SK-N-SH (cell line): ENCODE measurements at places on chromosomes 1 and 21.
A peak's percentile ranks its signal among the peaks of the same experiment; 100 is the strongest.

- H3K4me1 ChIP-seq, result no peaks in the 10 kb centered on the region
- H3K27ac ChIP-seq, result no peak overlapping the region
- no peak for DNase-seq
- H3K27me3 ChIP-seq, result no peaks in the 10 kb centered on the region
- no peak overlapping the region for H3K4me3 ChIP-seq
These were observed 330.3 kb downstream of the ZNF326 start for GRCh38 chr1:90325168-90325567.

DNA sequence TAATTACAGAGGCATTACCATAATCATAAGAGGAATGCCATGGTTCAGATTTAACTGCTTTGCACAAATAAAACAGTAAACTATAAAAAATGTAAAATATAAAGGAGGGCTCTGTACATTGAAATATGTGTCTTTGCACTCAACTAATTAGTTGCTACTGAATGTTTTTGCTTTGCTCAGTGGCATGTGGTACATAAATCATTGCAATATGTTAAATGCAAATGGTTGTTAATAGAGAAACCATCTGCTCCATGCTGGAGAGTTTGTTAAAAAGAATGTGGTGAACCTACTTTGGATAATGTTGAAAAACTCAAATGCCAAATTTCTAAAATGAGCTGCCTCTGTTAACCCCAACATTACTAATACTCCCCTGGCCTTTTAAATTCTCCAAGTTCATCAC is 201.5 kb downstream of the NTNG1 start:
- H3K4me1 ChIP-seq, result no peaks in the 10 kb centered on the region; the same call in 1 of the 2 replicates
- no peaks in the 10 kb centered on the region for H3K36me3 ChIP-seq
- H3K4me3 ChIP-seq, result no peak overlapping the region
- H3K27me3 ChIP-seq, result no peaks in the 10 kb centered on the region

GRCh38 chr1:229385853-229386456 is 43.1 kb upstream of the CCSAP start:
- H3K27me3 ChIP-seq, result no peaks in the 10 kb centered on the region
- H3K4me3 ChIP-seq, result no peak overlapping the region
- no peak overlapping the region for H3K27ac ChIP-seq
- no peak for DNase-seq
- no peaks in the 10 kb centered on the region for H3K36me3 ChIP-seq

DNA sequence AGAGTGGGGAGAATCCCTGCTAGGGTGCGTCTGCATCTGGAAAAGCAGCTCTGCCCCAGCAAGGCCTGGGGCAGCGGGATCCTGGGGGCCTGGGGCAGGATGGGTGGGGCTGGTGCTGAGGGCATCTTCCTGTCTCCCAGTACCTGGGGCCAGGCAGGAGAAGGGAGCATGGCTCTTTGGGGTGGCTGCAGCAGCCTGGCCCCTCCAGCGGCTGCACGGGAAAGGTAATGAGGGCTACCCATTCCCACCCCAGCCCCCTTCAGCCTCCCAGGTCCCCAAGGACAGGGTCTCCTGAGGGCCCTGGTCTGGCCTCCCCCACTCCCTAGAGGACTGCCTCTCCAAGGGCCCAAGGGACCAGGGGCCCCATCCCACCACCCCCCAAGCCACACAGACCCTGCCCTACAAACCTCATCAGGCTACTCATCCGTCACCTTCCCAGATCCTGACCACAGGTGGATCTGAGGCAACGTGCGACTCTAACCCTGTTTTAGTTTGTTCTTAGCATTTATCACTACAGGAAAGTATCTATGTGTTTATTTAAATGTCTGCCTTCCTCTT is 910 bp upstream of the ANKRD65 start:
- peak; percentile 34 for DNase-seq
- no peaks in the 10 kb centered on the region for H3K36me3 ChIP-seq
- no peaks in the 10 kb centered on the region; the same call in 1 of the 2 replicates for H3K4me1 ChIP-seq
- no peak overlapping the region for H3K4me3 ChIP-seq
- H3K27ac ChIP-seq, result no peak overlapping the region
- H3K27me3 ChIP-seq, result no peaks in the 10 kb centered on the region

DNA sequence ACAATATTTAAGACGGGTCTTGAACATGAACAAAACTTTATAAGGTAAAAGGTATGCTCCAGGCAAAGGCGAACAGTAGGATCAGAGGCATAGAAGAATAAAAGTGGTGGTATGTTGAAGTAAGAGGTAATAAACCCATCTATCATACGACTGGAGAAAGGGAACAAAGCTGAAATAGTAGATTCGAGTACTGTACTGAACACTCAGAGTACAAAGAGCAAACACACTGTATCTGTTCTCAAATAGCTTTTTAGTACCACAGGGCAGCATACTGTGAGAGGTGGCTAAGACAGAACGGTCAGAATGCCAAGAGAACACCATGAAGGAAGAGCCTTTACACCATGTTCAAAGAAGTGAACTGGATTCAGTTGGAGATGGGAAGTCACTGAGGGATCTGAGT is 83.2 kb downstream of the EPS15 start:
- H3K4me1 ChIP-seq, result peaks cover 9% of the 10 kb centered on the region; the same call in 1 of the 2 replicates
- no peak overlapping the region for H3K27ac ChIP-seq
- H3K36me3 ChIP-seq, result peaks cover 34% of the 10 kb centered on the region
- DNase-seq, result no peak

GRCh38 chr1:170731566-170732251 is 67.8 kb downstream of the PRRX1 start:
- H3K4me3 ChIP-seq, result no peak overlapping the region
- H3K27ac ChIP-seq, result peak overlapping the region; percentile 91
- H3K36me3 ChIP-seq, result peaks cover 96% of the 10 kb centered on the region
- DNase-seq, result no peak
- peaks cover 43% of the 10 kb centered on the region for H3K4me1 ChIP-seq

DNA sequence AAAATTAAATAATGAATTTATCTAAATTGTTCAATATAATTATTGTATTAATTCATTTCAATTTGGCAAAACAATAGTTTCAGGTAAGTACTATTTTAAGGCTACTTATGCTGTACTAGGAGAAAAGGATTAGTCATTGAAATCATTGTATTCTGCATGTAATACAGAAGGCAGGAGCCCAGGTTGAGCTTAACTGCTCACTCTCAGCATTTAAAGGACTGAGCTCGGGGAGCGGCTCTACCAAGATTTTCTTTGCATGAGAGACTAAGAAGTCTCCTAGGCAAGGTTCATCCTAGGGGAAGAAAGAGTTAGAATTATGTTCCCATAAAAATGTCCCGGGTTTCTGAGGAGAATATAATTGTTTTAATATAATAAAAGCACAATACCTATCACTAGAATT is 112.5 kb downstream of the CYYR1 start:
- H3K4me1 ChIP-seq, result no peaks in the 10 kb centered on the region
- H3K27ac ChIP-seq, result no peak overlapping the region
- H3K27me3 ChIP-seq, result no peaks in the 10 kb centered on the region
- no peaks in the 10 kb centered on the region for H3K36me3 ChIP-seq

GRCh38 chr1:78071696-78072095 is 25.9 kb downstream of the GIPC2 start:
- no peak for DNase-seq
- peaks cover 19% of the 10 kb centered on the region; the same call in 1 of the 2 replicates for H3K4me1 ChIP-seq
- no peak overlapping the region for H3K4me3 ChIP-seq
- H3K27ac ChIP-seq, result no peak overlapping the region

GRCh38 chr1:14160781-14161180 is 437.7 kb upstream of the KAZN start:
- no peak for DNase-seq
- no peak overlapping the region for H3K4me3 ChIP-seq
- H3K27me3 ChIP-seq, result no peaks in the 10 kb centered on the region
- H3K27ac ChIP-seq, result no peak overlapping the region
- H3K4me1 ChIP-seq, result no peaks in the 10 kb centered on the region
- H3K36me3 ChIP-seq, result no peaks in the 10 kb centered on the region

DNA sequence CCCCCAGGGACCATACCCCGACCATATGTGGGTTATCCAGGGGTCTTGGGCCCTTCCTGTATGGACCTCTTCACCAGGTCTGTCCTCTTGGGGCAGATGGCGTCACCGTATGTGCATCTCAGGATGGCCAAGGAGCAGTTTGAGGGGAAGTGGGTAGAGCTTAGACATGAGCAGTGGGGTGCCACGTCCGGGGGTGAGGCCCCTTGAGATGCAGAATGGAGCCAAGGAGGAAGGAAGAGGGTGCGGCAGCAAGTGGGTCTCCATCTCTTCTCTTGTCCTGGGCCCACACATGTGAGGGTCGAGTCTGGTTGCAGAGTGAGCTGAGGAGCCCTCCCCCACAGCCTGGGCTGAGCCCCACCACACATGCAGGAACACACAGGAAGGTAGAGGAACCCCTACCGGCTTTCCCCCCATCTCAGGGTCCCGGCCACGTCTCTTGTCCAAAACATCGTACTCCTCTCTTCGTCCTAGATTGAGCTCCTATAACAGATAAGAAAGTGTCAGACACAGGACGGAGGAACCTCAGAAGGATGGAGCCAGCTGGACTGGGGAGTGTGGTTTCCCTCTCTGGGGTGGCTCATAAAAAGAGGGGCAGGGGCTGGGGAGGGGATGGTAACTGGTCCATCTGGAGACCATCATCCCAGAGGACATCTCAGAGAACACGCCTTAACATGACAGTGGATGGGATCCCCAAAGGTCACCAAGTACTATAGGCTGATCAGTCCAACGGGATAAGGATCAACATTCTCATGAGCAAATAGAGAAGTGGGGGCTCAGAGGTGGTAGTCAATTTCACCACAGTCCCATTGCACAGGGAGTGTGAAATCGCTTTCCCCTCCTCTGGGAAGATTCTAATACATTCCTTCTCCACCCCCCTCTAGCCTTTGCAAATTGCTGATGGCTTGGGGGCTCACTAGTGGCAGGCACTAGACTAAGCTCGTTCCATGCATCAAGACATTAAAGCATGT is 79.9 kb downstream of the CD247 start:
- H3K36me3 ChIP-seq, result no peaks in the 10 kb centered on the region
- H3K27me3 ChIP-seq, result no peaks in the 10 kb centered on the region; the same call in 1 of the 2 replicates
- no peaks in the 10 kb centered on the region for H3K4me1 ChIP-seq
- no peak overlapping the region for H3K4me3 ChIP-seq
- no peak overlapping the region for H3K27ac ChIP-seq
- no peak for DNase-seq

- H3K27ac ChIP-seq, result no peak overlapping the region
- no peak for DNase-seq
These were observed 33.9 kb downstream of the TMEM63A start for GRCh38 chr1:225848030-225848955.

DNA sequence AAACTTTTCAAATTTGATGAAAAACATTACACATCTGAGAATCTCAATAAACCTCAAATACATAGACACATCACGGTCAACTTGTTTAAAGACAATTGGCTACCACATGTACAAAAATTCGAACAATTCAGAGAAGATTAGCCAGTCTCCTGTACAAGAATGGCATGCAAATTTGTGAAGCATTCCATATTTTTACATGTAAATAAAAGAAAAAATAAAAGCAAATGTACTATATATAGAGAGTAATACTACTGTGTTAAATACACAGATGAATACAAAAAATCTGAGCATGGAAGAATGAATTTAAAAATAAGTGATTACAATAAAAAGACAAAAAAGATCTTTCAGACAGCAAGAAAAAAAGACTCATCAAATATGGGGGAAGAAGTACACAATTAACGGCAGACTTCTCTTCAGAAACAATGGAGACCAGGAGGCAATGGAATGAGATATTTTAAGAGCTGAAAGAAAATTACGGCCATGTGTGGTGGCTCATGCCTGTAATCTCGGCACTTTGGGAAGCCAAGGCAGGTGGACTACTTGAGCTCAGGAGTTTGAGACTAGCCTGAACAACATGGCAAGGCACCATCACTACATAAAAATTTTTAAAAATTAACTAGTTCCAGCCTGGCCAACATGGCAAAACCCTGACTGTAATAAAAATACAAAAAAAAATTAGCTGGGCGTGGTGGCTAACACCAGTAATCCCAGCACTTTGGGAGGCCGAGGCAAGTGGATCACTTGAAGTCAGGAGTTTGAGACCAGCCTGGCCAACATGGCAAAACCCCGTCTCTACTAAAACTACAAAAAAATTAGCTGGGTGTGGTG is 23.2 kb downstream of the HAX1 start:
- DNase-seq, result peak; percentile 34
- no peaks in the 10 kb centered on the region for H3K4me1 ChIP-seq
- H3K4me3 ChIP-seq, result no peak overlapping the region
- H3K36me3 ChIP-seq, result no peaks in the 10 kb centered on the region

DNA sequence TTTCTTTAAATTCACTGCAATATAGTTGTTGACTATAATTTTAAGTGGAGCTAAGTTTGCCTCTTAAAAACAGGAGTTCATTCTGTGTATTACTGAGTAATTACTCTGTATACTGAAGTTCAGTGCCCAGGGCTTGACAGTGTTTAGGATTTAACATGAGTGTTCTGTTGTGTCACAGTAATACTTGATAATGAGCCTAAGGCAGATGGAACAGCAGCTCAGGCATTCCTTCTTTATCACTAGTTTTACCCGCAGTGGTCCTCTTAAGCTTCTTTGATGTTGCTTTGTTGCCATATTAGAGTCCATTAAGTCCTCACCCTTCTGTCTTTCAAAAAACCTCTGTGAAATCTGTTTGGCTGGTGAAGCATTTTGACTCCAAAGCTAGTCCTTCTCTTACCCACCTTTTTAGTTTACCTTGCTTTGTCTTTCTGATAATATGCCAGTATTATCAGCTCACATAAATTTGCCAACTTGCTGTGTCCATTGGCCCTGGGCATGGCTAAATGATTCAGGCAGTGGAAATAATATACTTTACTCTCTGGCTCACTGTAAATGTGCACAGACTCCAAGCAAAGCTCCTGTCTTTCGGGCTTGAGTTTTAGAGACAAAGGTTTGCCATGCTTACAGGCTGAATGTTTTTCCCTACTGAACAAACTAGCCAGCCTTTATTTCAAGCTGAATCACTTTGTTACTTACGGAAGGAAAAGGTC is 17.7 kb downstream of the HIPK1 start:
- H3K4me3 ChIP-seq, result no peak overlapping the region
- H3K27ac ChIP-seq, result peak overlapping the region; percentile 16
- peaks cover 19% of the 10 kb centered on the region; the same call in 1 of the 2 replicates for H3K4me1 ChIP-seq
- H3K36me3 ChIP-seq, result peaks cover 8% of the 10 kb centered on the region
- DNase-seq, result no peak

GRCh38 chr1:114116086-114116485 is 37.6 kb downstream of the SYT6 start:
- H3K27ac ChIP-seq, result no peak overlapping the region
- peaks cover 11% of the 10 kb centered on the region; the same call in 1 of the 2 replicates for H3K4me1 ChIP-seq
- H3K4me3 ChIP-seq, result no peak overlapping the region
- DNase-seq, result no peak
- H3K27me3 ChIP-seq, result no peaks in the 10 kb centered on the region; the same call in 1 of the 2 replicates

- no peaks in the 10 kb centered on the region for H3K4me1 ChIP-seq
- H3K27me3 ChIP-seq, result no peaks in the 10 kb centered on the region
- peaks cover 20% of the 10 kb centered on the region for H3K36me3 ChIP-seq
- DNase-seq, result no peak
These were observed 10.3 kb downstream of the AHCTF1 start for GRCh38 chr1:246921481-246921880.
